ENCODE measurements at places on chromosomes 7 and 10. TPM values are rescaled to one million over a fixed set of nuclear protein-coding genes. Genes with fewer than 3 reads are reported as not detected.
A peak's percentile ranks its signal among the peaks of the same experiment; 100 is the strongest.

DNA sequence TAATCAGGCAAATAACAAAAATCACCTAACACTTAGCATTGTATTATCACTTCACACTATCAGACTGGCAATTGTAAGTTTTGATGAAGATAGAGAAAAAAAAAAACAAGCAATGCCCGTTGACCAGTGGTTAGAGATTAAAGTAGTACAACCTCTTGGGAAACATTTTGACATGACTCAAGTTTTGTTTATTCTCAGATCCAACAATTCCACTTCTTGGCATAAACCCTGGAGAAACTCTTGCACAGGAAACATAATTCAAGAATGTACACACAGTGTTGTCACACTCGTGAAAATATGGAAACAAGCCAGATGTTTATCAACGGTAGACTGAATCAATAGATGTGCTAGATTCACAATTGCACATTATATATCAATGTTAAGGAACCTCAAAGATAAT lies 37.2 kb downstream of the FRMD4A start:
- DNase-seq: no peak
- peaks cover 4% of the 10 kb centered on the region for H3K27me3 ChIP-seq
- H3K4me3 ChIP-seq: no peak overlapping the region
- no peaks in the 10 kb centered on the region for H3K4me1 ChIP-seq

DNA sequence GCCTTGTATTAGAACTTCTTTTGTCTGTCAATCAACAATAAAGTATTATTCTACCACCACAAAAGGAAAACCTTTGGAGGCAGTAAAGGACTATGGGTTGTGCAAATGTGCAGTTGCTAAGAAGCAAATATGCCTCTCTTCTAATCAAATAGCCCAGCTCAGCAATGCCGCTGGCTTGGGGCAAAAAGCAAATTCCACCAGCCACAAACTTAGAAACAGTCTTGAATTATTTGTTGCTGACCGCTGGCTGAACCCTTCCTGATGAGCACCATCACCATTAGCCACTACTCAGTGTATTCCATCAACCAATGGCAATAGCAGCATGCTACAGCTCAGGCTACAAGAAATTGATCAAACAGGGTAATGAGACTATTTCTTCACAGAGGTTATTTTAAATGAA lies 51.0 kb downstream of the SKAP2 start:
- no peaks in the 10 kb centered on the region for H3K36me3 ChIP-seq
- no peak overlapping the region for H3K4me3 ChIP-seq
- no peak overlapping the region for H3K27ac ChIP-seq
- H3K27me3 ChIP-seq: peaks cover 4% of the 10 kb centered on the region

DNA sequence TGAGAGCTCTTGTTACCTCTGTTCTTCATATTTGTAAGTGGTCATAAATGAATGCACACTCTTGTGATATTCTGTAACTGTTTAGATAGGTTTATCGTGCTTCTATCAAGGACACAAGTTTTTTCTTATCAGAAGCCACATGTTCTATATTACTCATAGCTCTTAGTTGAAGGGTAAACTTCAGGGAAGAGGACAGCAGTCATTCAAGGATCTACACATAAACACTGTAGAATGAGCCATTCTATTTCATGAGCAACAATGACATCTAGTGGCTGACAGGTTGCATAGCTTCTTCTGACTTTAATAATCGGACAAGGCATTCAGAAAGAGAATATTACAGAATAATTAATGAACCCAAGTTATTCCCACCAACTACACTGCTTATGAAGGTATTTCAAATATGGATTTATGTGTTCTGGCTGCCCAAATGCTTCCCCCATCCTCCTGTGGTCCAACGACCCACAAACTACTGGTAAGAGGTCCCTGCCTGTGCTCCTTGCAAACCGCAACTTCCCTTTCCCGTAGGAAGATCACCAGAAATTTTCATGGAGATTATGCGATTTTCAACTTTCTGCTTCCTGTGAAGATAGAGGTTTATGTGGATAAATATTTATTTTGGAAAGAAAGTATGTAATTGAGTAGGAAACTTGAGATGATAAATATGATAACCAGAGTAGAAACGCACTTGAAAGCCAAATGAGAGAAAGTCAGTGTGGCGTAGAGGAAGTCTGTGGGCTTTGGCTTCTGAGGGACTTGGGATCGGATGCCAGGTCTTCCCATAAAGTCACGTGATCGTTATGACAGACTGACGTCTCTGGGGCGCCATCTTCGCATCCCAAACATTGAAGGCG lies 16.8 kb upstream of the ABCB5 start:
- no peaks in the 10 kb centered on the region for H3K27me3 ChIP-seq
- peaks cover 2% of the 10 kb centered on the region for H3K4me1 ChIP-seq
- H3K36me3 ChIP-seq: no peaks in the 10 kb centered on the region
- no peak overlapping the region for H3K4me3 ChIP-seq

GRCh38 chr10:11449761-11450160 lies 161.7 kb downstream of the USP6NL start:
- DNase-seq: no peak
- no peak overlapping the region for H3K27ac ChIP-seq
- H3K4me1 ChIP-seq: peaks cover 14% of the 10 kb centered on the region
- no peaks in the 10 kb centered on the region for H3K36me3 ChIP-seq
- peaks cover 18% of the 10 kb centered on the region for H3K27me3 ChIP-seq

Gene CALML5
- not detected for total RNA-seq

- H3K27ac ChIP-seq: no peak overlapping the region
- no peak overlapping the region for H3K4me3 ChIP-seq
- no peaks in the 10 kb centered on the region for H3K36me3 ChIP-seq
- no peak for DNase-seq
- no peaks in the 10 kb centered on the region for H3K4me1 ChIP-seq
- no peaks in the 10 kb centered on the region for H3K27me3 ChIP-seq
Measured at GRCh38 chr7:81175275-81175940, 256.6 kb upstream of the SEMA3C start.

DNA sequence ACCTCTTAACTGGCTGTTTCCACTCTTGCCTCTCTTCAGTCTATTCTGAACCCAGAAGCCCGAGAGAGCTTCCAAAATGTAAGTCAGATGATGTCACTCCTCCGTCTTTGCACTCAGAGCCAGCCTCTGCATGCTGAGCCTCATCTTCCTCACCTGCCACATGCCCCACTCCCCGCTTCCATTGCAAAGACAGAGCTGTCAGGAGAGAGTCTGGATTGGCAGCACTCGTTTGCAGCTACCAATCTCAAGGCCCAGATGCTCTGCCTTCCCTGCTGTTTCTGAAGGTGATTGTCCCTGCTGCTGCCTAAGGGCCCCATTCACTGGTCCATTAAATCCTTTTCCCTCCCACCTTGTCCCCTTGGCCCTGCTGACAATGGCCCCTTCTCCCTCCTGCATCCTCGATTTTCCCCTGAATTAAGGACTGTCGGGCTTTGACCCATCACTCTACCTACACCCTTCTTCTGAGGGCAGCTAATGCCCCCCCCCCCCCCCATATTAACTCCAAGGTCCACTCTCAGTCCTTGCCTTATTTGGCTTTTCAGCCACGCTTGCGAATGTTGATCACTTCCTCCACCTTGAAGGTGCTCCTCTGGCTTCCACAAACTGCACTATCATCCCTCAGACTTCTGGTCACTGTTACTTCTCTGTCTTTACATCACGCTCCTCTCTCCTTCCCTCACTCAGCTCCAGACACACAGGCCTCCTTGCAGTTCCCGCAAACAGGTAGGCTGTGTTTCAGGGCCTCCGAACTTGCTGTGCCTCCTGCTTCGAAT lies 98.5 kb downstream of the CHN2 start:
- H3K4me1 ChIP-seq: peaks cover 22% of the 10 kb centered on the region
- no peak overlapping the region for H3K27ac ChIP-seq
- peaks cover 51% of the 10 kb centered on the region for H3K27me3 ChIP-seq
- no peak for DNase-seq
- no peak overlapping the region for H3K4me3 ChIP-seq
- no peaks in the 10 kb centered on the region for H3K36me3 ChIP-seq

DNA sequence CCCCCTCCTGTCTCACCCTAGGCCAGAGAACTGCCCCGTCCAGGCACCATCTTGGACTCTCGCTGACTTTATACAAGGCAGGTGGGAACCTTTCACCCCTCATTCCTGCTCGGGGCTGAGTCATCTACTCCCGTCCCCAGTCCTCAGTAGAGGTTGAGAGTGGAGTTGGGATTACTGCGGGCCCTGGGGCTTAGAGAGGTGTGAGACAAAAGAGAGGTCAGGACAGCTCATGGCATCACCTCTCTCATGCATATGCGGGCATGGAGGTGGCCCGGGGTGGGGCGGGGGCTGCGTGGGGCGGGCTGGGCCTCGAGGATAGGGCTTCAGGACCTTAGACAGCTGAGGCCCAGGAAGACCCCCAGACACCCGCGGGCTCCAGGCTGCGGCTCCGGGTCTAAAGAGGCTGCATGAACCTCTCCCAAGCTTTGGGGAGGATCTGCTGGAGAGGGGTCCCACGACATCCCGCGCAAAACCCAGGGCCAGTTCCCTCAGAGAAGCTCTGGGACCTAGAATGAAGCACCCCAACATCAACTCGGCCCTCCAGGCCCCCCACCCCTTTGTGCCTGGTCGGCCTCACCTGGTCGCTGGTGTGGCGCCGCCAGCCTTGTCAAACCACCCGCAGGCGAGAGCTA lies 317 bp downstream of the PDZD7 start:
- DNase-seq: no peak
- peaks cover 8% of the 10 kb centered on the region for H3K36me3 ChIP-seq
- peak overlapping the region; percentile 85 for H3K4me3 ChIP-seq

DNA sequence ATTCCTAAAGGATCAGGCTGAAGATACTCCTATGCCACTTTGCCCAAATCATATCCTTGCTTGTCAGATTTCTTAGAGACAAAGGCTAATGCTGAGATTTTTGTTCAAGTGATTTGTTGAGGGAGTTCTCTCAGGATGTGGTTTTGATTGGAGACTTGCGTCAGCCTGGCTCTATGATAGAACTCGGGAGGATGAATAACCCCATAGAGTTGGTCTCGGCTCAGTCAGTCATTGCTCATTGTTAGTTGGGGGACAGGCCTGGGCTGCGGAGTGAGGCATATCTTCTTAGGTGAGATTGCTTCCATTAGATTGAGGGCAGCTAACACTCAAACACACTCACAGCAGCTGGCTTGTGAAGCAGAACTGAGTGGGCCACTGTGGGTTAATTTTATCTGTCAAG lies 203.4 kb downstream of the KIF20B start:
- peaks cover 9% of the 10 kb centered on the region for H3K27me3 ChIP-seq
- no peak for DNase-seq
- H3K36me3 ChIP-seq: no peaks in the 10 kb centered on the region
- no peak overlapping the region for H3K4me3 ChIP-seq

DNA sequence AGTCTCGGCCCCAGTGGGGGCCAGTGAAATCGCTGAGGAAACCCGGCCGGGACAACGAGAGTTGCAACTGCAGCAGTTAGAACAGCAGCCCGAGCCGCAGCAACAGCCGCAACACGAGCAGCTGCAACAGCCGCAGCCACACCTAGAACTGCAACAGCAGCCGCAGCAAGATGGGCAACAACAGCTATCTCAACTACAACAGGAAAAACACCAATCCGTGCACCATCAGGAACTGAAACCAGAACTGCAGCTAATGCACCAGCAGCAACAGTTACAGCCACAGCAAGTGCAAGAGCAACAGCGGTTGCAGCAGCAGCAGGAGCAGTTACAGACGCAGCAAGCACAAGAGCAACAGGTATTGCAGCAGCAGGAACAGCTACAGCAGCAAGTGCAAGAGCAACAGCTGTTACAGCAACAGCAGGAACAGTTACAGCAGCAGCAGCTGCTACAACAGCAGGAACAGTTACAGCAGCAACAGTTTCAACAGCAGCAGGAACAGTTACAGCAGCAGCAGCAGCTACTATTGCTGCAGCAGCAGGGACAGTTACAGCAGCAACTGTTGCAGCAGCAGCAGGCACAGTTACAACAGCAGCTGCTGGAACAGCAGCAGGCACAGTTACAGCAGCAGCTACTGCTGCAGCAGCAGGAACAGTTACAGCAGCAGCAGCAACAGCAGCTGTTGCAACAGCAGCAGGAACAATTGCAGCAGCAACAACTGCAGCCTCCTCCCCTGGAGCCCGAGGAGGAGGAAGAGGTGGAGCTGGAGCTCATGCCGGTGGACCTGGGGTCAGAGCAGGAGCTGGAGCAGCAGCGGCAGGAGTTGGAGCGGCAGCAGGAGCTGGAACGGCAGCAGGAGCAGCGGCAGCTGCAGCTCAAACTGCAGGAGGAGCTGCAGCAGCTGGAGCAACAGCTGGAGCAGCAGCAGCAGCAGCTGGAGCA lies 6.1 kb downstream of the ZNF853 start:
- no peak for DNase-seq
- no peak overlapping the region for H3K27ac ChIP-seq
- H3K36me3 ChIP-seq: no peaks in the 10 kb centered on the region
- H3K4me3 ChIP-seq: no peak overlapping the region
- peaks cover 14% of the 10 kb centered on the region for H3K4me1 ChIP-seq

DNA sequence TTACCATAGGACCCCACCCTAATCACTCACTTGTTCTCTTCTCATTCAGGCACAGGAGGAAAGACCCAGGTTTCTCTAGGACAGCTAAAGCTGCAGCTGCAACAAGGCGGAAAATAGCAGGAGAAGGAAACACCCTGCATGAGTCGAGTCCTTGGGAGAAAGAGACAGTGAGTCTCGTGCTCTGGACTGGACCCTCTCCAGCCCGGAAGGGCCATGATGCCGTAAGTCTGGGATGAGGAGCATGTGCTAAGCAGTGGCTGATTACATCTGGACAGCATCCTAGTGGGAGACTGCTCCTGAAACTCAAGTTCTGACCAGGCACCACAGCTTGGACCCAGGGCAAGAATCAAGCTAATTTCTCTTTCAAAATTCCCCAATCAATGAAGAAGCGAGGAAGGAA lies 39.4 kb downstream of the FBXW4 start:
- no peak overlapping the region for H3K27ac ChIP-seq
- no peak for DNase-seq
- no peak overlapping the region for H3K4me3 ChIP-seq
- H3K27me3 ChIP-seq: no peaks in the 10 kb centered on the region
- H3K4me1 ChIP-seq: no peaks in the 10 kb centered on the region
- H3K36me3 ChIP-seq: peaks cover 24% of the 10 kb centered on the region

GRCh38 chr10:49387071-49387470 lies 8.8 kb downstream of the DRGX start:
- DNase-seq: no peak
- peaks cover 27% of the 10 kb centered on the region for H3K27me3 ChIP-seq
- H3K4me1 ChIP-seq: no peaks in the 10 kb centered on the region
- no peak overlapping the region for H3K4me3 ChIP-seq
- H3K36me3 ChIP-seq: no peaks in the 10 kb centered on the region
